ENCODE measurements at places on chromosomes 12 and 14.

- DNase-seq: no peak
Measured at GRCh38 chr12:79532907-79533288, 157.9 kb downstream of the PAWR start.

- DNase-seq: no peak
Measured at GRCh38 chr14:24964591-24964990, 85.4 kb downstream of the STXBP6 start.

DNA sequence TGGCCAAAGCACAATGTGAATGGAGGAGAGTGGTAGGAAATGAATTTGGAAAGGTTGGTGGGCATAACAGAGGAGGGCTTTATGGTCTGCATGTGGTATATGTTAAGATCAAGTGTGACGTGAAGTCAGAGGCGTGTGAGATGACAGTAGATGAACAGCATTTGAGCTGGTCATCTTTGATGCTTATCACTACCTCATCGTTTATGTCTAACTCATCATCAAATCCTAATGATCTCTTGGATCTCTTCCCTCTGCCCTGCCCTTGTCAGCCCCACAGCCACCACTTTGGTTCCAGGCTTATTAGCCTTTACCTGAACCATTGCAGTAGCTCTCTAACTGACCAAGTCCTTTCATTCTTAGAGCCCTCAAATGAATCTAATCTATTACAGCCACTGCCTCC lies 132.5 kb downstream of the LLPH start:
- no peak for DNase-seq

GRCh38 chr12:53952871-53953734 lies 1.6 kb upstream of the HOXC12 start:
- DNase-seq: no peak

DNA sequence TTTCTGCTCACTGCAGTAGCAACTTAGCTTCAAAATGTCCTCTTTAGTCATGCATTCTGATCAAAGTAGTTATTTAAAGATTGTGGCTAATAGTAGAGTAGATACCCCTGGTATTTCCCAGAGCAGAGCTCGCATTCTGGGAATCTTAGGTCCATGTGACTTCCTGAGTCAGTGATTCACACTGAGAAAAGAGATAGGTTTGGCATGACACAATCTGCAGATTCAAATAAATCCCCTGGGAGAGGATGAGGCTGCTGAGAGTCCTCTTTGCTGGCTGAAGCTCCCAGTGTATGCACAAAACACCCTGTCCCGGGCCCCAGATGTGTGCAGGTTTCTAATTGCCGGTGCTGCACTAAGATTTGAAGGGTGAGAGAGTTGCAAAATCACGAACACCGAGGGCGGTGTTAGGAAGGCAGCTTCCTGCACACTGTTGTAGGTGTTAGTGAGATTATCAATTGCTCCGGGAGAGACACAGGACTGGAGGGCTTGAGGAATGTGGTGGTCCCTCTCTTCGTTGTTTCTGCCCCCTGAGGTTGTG lies 233.2 kb downstream of the NRXN3 start:
- DNase-seq: no peak

GRCh38 chr12:94872971-94873733 lies 130.3 kb downstream of the NDUFA12 start:
- DNase-seq: no peak

GRCh38 chr14:44669496-44669895 lies 162.4 kb upstream of the FSCB start:
- DNase-seq: peak; percentile 65

DNA sequence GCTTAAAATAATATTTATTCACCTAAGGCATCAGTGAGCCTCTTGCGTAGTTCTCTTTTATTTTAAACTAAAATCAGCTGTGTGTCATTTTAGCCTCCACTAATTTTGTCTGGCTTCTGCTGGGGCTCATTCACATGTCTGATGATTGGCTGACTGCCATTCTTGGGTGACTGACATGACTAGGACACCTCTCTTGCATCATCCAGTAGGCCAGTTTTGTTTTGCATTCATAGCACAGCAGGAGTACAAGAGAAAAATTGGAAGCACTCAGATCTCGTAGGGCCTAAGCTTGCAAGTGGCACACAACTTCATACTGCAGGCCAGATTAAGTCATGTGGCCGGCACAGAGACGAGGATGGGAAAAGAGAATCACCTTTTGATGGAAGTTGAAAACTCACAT lies 1226.5 kb downstream of the GALC start:
- peak; percentile 4 for DNase-seq

- DNase-seq: no peak
Measured at GRCh38 chr14:24368212-24368561, 203 bp downstream of the NFATC4 start.

GRCh38 chr12:92827836-92828431 lies 101.2 kb downstream of the EEA1 start:
- DNase-seq: peak; percentile 70

DNA sequence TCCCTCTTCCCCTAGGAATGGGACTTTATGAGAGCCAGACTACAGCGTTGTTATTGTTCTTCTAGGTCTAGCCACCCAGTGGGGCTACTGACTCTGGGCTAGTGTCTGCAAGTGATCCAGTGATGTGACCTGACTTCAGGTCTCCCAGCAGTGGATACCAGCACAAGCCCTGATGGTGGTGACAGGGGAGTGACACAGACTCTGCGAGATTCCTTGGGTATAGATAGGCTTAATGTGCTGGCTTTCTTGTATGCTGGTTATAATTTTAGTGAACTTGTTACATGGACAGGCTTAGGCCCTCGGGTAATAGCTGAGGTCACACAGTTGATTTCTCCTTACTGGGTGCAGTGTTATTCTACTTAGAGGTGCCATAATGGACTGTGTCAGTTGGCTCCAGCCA lies 106.9 kb downstream of the TBC1D30 start:
- DNase-seq: no peak

GRCh38 chr12:47900131-47901062 lies 4.4 kb downstream of the VDR start:
- peak; percentile 34 for DNase-seq

- DNase-seq: no peak
Measured at GRCh38 chr12:101761781-101762180, 22.5 kb upstream of the SYCP3 start.

Measured in hematopoietic multipotent progenitor cell treated with erythropoietin and hydrocortisone succinate and interleukin-3 and kit ligand, for 8 days (in vitro differentiated cells).